GM04504 (cell line): ENCODE measurements at places on chromosomes 2 and 18.

DNA sequence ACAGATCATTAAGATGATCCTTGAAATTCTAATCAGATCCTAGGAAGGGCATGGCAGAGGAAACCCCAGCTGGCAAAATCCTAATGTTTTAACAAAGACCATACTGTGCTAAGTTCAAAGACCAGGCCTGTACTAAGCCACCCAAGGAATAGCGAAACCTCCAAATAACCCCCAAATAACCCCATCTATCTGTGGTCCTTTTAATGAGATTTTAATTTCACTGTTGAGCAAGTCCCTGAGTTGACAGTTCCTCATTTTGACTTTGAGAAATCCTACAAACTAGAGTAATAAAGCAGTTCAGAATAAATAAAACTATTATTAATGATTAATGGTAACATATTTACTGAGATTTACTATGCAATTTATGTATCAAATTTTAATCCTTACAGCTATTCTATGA lies 259.8 kb downstream of the STK39 start:
- DNase-seq = no peak

- no peak for DNase-seq
Measured at GRCh38 chr2:234945339-234945873, 6.4 kb upstream of the SH3BP4 start.

DNA sequence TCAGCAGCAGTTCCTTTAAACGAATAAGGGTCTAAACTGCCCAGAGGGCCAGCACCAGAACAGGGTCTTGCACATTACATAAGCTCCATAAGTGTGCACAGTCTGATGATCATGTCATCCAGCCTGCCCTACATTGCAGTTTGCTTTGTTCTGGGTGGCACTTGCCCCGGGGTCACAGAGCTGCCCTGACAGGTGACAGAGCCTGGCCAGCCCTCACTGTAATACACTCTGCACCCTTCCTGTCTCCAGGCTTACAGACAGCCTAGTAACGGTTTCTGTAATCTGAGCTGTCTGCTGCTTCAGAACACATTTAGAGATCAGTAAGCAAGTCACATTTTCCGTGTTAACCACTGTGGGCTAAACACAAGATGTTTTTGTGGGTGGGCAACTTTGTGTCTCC lies 213.3 kb downstream of the FAM210A start:
- no peak for DNase-seq

GRCh38 chr2:152094014-152094413 lies 4.8 kb downstream of the CACNB4 start:
- no peak for DNase-seq

GRCh38 chr2:173272849-173273248 lies 81.8 kb upstream of the CDCA7 start:
- no peak for DNase-seq

DNA sequence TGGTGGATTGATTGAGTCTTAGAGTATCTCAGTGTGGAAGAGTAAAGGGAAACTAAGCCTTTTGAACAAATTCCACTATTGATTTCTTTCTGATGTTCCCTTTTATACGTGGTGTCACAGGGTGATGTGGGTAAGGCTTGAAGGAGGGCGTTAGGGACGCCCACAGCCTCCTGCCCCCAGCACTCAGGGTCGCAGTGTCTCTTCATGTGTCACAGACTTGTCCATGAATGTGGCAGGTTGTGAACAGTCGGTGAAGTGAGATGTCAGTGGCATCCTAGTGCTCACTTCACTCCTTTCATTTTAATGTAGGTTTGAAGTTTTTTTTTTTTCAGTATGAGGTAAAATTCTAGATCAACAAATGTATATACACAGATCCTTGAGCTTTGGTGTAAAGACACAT lies 123.2 kb upstream of the IL1R2 start:
- DNase-seq = no peak

GRCh38 chr18:77087393-77088141 lies 45.0 kb downstream of the MBP start:
- no peak for DNase-seq

DNA sequence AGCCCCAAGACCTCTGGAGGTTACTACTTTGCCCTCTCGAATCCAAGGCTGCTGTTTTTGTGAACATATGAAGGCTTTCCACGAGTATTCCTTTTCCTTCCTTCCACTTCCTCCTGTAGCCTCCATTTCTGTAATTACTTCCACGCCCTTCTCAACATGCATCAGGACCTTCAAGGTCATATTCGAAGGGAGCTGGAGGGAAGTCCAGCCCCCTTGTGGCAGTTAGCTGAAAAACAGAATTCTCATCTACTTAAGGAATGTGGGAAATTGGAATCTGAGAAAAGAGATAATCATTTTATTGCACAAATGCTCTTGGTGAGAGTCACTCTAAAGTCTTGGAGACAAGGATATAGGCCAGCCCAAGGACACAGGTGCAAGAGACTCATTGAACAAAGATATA lies 1000.2 kb downstream of the TDRD15 start:
- no peak for DNase-seq

DNA sequence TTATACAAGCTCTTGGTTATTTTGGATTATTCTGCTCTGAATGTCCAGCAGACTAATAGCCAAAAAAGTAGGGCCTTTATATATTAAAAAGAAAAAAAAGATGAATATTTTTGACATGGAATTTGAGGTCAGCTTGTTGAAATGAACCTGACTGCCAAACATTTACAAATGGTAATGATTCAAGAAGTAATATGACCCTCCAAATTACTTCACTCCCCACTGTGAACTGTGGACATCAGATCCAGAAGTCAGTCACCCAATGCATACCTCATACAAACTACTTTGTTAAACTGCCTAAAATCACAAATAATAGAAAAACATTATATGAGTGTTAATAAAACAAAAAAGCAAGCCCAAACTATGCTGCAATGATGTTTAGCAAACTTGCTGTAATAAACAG lies 10.0 kb downstream of the EPG5 start:
- no peak for DNase-seq

DNA sequence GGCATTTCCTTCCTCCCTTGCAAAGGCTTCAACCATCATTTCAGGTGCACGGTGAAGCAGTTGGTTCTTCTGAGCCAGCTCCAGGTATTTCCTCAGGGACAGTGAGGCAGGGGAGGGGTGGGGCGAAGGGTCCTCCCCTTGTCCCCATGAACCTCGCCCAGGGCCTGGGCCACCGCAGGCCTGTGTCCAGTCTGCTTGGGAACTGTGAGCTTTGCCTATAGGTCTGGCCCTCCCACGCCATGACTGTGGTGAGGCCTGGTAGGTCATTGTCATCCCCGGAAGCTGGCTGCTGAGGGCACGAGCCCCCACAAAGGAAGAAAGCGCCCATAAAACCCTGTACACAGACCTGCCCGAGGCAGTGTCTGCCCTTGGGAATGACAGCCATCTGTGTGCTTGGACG lies 134.3 kb downstream of the ACKR3 start:
- DNase-seq = no peak

DNA sequence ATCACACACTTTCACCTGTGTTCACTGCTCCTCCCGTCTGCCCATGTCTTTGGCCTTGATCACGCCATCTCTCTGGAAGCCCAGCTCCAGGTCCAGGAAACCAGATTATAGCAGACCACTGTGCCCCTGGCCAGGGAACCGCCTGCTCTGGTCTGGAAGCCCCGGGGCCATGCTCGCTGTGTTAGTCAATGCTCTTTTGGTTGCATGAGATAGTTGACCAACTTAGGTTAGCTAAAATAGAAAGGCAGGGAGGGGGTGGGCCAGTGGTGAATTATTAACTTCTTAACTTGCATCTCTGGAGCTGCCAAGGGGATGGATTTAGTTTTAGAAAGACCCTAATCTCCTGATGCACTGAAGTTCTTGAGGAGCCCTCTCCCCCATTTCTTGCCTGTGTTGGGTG lies 232.7 kb downstream of the AGAP1 start:
- DNase-seq = no peak

DNA sequence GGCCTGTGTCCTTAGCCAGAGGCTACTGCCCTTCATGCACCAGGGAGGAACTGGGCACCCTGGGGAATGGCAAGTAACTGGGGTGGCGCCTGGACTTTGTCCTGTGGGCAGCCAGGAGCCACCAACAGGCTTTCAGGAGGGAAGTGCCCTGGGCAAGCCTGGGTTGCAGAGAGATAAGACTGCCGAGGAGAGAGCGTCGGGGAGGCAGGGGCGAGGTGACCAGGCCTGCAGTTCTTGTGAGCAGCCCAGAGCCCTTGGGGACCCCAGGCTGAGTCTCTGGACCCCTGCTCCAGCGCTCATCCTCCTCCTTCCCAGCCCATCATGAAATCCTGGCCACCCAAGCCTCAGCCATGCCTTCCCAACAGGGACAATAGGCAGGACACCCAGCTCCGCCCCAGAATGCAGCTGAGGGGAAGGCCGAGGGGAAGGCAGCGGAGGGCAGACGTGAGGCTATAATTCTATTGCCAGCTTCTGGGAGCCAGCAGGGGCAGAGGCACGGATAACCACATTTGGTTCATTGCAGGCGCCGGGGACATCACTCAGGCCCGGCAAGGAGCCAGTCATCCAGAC lies 25.1 kb downstream of the ADRA2B start:
- DNase-seq = no peak

DNA sequence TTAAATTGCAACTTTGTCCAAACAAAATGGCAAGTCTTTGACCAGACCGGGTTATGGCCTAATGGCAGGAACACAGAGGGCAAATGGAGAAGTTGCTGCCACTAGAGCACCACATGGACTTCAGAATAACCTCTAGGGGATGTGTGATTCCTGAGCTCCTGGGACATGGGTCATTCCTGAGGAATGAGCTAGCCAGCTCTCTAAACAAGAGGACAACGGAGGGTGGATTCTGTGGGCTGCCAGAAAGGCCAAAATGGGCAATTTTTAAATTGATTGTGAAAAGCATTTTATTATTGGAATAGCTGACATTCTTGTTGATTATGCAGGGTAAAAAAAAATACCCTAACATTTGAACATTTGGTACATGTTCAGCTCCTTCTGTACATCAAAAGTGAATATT lies 109.8 kb upstream of the FZD5 start:
- DNase-seq = no peak

- DNase-seq = no peak
Measured at GRCh38 chr2:239177908-239178307, 222.9 kb downstream of the HDAC4 start.

DNA sequence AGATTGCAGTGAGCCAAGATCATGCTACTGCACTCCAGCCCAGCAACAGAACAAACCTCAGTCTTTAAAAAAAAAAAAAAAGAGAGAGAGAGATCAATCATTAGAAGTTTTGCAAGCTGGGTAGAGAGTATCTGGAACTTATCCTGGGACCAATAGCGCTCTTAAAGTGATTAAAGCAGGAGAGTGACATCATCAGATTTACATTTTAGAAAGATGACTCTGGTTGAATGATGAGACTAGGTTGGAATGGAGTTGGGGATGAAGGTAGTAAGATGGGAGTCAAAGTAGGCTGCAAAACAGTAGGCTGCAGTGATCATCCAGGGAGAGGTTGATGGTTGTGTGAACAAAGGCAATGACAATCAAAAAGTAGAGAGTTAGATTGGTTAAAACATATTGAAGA lies 37.8 kb downstream of the MYL1 start:
- DNase-seq = no peak

GRCh38 chr2:235608200-235608887 lies 114.5 kb downstream of the AGAP1 start:
- DNase-seq = no peak

DNA sequence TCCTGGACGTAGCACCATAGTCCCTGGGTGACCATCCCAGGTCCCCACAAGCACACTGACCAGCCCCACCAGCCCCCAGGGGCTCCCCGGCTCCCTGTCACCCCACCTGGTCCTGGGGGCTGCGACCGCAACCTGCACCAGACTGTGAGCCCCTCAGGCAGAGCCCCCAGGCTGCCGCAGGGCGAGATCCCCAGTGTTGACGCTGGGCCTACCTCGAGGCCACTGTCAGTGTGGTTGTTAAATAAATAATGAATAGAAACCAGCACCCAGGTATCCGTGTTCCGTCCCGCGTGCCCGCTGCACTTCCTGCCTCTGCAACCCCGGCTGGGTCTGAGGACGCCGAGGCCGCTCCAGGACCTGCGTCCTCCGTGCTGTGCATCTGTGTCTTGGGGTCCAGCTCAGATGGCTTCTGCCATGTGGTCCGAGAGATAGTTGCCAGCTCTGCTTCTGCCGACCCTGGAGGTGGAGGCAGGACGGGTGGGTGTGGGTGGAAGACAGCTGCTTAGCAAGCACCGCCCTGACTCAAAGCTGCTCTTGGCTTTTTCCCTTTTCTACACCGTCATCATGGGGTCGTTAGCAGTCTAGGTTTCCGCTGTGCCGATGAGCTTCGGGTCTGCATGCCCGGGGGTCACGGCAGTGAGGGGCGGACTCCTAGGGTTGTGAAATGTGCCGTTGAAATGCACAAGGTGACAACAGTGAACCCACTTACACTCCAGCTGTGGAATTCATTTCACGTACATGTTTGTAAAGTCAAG lies 74.2 kb downstream of the NFATC1 start:
- no peak for DNase-seq

GRCh38 chr2:217030081-217030480 lies 170.2 kb upstream of the TNP1 start:
- DNase-seq = no peak

DNA sequence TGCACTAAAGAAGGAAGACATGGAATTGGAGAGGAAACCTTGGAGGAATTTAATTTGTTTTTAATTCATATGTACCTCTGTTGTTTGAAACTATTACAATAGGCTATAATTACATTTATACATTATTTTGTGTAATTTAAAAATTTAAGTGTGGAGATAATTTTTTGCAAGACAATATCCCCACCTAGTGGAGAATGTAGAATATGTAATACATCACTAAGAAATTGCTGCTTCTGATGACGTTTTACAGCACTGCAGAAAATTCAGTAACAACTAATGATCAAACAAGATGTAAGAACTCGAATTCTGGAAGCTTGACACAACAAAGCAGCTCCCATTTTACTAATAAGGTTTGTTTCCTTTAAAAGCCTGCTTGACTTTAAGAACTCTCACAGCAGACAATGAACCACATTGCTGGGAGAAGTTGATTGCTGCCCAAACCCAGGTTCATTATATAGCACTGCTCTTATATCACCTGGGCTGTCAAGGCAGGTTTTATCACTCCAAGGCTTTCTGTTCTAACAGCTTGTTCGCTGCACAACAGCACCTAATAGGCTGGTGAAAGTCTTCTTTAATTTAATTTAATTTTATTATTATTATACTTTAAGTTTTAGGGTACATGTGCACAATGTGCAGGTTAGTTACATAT lies 53.4 kb downstream of the THADA start:
- no peak for DNase-seq
